Non-pigmented ciliary epithelial cell (primary cell): ENCODE measurements at places on chromosomes 12 and 14.

DNA sequence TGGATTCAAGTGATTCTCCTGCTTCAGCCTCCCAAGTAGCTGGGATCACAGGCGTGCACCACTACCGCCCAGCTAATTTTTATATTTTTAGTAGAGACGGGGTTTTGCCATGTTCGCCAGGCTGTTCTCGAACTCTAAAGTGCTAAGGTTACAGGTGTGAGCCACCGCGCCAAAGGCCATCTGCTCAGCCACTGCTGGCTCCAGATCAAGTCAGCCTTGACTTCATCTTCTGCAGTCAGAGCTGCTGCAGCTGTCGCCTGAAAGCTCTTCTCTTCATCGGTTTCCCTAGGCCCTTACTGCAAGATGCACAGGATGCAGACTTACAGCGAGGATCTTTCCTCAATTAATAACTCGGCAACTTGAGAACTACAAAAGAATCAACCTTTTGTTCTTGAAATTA lies 66.8 kb downstream of the CLIP1 start:
- no peak for DNase-seq

- DNase-seq = no peak
These were observed 57.4 kb downstream of the RPH3A start for GRCh38 chr12:112848972-112849371.

GRCh38 chr12:107179871-107180270 lies 86.5 kb upstream of the CRY1 start:
- no peak for DNase-seq

DNA sequence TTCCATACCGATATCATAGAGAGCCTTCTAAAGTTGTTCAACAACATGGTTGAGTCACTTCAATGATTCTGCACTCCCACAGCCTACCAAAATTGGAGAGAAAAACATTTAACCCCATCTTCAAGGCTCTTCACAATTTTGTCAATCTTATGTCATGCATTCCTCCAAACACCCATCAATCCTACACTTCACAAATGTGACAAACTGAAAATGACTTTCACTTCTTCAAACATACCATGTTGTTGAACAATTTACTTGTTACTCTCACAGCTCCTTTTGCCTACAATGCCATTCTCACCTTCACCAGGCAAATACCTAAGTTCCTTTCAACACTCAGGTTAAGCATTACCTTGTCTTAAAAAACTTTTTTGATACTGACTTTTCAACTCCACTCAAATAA lies 88.0 kb downstream of the OSBPL8 start:
- no peak for DNase-seq

GRCh38 chr14:29773990-29774389 lies 153.7 kb downstream of the PRKD1 start:
- no peak for DNase-seq

GRCh38 chr12:64587447-64587846 lies 22.8 kb upstream of the RASSF3 start:
- DNase-seq = no peak

DNA sequence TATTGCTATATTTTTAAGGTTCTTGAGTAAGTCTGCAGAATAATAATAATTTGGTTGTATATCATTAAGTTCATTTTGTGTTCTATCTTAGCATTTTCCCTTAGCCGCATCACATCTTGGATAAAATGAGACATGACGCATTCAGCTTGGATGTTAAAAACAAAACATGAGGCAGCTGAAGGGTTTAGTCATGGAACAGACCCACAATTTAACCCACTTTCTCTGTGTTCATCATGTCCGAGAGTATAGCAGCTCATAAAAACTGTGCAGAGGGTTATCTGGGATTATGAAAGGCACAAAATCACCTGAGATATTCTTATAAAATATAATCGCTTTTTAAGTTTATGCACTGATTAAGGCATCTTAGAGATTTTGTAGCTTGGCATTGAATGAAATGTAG lies 219.3 kb downstream of the TRHDE start:
- DNase-seq = no peak

DNA sequence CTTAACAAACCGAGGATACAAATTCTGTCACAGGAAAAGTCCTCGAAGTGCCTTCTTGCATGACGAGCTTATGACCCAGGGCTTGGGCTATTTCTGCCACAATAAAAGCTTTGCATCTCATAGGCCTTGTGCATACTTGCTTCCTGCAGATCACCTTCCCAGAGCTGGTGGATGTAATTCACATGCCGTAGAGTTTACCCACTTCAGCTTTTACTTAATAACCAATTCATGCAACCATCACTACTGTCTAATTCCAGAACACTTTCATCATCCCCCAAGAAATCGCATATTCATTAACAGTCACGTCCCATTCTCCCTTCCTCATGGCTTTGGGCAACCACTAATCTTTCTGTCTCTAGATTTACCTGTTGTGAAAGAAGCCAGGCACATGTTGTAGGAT lies 9.0 kb upstream of the BDKRB1 start:
- no peak for DNase-seq

DNA sequence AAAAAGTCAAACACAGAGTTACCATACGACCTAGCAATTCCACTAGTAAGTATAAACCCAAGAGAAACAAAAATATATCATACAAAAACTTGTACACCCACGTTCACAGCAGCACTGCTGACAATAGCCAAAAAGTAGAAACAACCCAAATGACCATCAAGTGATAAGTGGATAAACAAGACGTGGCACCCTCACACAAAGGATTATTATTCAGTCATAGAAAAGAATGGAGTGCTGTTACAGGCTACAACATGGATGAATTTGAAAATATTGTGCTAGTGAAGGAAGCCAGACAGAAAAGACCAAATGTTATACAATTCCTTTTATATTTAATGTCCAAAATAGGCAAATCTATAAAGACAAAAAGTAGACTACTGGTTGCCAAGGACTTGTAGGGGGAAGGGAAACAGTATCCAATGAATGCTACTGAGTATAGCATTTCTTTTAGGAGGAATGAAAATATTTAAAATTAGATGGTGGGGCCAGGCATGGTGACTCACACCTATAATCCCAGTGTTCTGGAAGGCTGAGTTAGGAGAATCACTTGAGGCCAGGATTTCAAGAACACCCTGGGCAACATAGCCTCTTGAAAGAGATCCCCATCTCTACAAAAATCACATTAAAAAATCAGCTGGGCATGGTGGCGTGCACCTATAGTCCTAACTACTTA lies 41.9 kb downstream of the SPTLC2 start:
- no peak for DNase-seq

DNA sequence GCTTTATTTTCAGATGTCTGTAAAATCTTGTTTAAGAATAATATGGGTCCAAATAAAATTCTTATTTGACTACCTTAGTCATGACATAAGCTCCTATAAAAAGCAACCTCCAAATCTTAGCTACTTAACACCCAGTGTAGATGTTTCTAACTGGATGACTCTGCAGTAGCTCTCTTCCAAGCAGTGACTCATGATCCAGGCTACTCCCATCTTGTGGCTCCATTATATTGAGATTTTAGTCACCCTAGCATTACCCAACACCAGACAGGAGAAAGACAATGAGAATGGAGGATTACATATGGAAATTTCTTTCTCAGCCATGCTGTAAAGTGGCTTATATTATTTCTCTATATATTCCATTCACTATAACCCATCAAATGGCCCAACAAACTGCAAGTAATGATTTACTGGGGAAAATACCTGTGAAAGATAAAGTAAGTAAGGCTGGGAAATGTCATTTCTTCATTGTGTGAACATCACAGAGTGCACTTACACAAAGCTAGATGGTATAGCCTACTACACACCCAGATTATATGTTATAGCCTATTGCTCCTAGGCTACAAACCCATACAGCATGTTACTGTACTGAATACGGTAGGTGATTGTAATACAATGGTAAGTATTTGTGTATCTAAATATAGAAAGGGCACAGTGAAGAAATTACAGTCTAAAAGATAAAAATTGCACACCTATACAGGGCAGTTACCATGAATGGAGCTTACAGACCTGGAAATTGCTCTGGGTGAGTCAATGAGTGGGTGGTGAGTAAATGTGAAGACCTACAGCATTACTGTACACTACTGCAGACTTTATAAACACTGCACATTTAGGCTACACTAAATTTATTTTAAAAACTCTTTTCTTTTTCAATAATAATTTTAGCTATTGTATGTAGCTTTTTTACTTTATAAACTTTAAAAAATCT lies 163.2 kb downstream of the DYRK2 start:
- DNase-seq = peak; percentile 57

DNA sequence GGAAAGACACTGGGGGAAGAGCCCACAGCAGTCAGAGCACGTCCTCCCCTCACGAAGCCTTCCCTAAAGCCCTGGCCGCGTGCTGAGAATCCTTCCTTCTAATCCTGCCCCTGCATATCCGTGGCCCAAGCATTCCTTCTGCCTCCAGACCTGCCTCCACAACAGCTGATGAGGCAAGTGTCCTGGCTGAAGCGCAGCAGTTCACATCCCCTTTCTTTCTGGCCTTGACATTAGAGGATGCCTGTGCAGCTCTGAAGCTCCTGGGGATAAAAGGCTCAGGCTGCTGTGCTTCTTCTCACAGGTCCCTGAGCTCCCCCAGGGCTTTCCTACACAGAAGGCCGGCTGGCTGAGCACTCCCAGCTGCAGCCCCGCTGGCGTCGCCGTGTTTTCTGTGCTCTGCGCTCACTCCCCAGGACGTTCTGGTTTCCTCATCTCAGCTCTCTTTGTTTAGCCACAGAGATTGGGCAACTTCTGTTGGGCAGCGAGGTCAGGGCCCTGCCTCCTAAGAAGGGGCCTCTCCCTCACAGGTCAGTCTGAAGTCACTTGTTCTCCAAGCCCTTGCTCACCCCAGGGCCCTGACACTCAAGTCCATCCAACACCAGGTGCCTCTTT lies 45.8 kb downstream of the NINJ2 start:
- no peak for DNase-seq
